COLO829 (cell line): ENCODE measurements at places on chromosomes 1 and 21.

DNA sequence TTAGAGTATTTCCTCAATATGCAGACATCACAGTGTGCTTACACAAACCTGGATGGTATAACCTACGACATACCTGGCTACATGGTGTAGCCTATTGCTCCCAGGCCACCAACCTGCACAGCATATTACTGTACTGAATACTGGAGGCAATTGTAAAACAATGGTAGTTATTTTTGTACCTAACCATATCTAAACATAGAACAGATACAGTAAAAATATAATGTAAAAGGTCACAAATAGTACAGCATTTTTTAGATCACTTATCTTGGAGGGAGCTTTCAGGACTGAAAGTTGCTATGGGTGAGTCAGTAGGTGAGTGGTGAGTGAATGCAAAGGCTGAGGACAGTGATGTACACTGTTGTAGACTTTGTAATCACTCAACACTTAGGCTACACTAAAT, 492.3 kb downstream of the MRPL39 start:
- no peak for DNase-seq

GRCh38 chr1:156356875-156357534, 12.0 kb upstream of the RHBG start:
- DNase-seq: no peak

DNA sequence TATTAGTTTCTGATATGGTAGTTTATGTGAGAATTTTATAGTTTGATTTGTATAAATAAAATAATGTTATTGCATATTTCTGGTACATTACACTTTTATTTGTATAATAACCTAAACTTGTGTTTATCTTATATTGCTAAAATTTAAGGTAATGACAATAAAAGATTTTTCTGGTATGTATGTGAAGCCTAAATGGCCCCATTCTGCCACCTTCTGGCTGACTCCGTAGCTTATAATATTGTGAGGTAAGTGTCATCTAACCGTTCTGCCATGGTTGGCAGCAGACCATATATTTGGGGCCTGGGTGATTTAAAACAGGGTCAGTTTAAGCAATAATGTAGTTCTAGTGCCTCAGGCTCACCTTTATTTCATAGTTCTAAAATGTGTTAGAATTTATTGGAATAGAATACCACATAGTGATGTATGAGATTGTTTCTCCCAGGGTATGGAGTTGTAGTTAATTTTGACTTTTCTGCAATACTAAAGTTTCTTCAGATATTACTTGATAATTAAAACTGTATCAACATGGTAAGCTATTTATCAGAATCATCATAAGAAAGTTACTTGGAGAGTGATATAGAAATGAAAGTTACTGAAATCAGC, 21.2 kb upstream of the PRKACB start:
- peak; percentile 23 for DNase-seq

DNA sequence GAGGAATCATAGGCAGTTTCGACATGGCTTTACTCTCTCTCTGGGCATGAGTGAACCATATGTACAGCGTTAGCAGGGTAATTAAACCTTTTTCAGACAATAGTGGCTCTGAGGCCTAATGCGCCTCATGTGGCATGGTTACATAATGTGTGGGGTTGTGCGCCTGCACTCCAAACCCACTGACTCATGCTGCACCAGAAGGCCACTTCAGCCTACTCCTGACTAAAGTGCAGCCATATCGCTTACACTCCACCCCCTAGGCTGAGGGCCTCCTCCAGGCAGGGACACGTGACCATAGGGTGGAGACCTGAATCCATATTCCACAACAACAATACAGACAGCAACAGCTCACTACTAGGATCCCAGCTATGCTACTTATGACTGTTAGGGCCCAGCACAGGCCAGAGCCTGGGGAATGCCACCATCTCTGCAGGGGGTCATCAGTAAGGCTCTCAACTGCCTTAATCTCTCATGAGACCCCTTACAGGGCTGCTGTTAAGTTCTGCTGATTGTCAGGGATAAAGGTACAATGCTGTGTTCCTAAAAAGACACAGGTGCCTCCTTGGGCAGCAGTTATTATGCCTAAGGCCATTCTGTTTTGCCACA, 13.4 kb upstream of the ODF2L start:
- no peak for DNase-seq

- DNase-seq: no peak
Observed at GRCh38 chr1:51000160-51000559, 30.1 kb downstream of the CDKN2C start.

- no peak for DNase-seq
Observed at GRCh38 chr1:87958716-87959115, 630.0 kb downstream of the LMO4 start.

DNA sequence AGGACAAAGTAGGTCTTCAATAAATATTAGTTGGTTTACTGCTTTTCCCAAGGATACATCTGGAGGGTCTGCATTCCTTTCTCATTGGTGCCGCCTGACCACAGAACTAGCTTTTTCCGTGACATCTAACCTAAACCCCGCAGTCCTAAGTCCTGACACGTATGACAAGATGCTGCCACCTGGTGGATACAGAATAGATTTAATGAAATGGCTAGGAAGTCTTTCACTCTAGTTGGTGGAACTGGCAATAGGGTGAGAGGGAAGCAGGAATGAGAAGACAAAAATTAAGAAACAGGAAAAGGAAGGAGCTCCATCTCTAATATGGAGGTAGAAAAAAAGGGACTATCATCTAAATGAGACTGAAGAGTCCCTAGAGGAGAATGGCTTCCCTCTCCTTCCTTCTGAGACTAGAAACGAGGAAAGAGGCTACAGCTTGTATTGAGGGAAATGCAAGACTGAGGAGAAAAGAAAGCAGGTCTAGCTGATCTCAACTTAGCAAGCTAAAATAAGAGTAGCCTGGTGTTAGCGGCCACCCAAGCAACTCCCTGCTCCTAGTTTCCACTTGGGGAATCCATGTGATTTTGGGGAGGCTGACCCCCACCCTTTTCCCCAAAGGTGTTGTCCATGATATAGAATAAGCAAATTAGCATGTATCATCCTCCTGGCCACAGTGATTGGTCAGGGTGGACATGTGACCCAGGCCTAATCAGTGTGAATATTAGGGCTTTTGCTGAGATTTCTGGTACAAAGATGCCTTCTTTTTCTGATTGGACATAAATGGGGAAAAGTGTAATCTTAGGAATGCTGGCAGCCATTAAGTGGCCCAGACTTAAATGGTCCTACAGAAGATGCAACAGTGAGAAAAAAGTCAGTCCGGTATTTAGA, 5.9 kb downstream of the RFX5 start:
- peak; percentile 69 for DNase-seq

- no peak for DNase-seq
Observed at GRCh38 chr1:206035027-206035426, 11.3 kb upstream of the CTSE start.

DNA sequence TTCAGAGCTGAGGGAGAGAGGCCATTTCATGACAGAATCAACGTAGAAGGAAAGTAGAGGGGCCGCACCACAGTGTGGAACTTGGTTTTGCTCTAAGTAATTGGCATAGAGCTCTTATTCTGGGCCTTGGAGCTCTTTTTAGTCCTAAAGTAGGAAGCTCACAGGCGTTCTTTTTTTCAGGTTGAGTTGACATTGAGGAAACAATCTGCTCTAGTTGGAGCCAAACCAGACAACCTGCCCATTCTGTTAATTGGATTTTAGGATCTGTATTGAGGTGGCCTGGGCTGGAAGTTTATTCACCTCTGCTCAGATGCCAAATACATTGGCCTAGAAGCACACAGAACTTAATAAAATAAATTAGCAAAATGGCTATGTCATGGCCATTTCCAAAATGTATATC, 1093.9 kb downstream of the ADGRL2 start:
- DNase-seq: no peak
